ENCODE measurements at places on chromosomes 7 and 10. TPM values are rescaled to one million over a fixed set of nuclear protein-coding genes. Genes with fewer than 3 reads are reported as not detected.

DNA sequence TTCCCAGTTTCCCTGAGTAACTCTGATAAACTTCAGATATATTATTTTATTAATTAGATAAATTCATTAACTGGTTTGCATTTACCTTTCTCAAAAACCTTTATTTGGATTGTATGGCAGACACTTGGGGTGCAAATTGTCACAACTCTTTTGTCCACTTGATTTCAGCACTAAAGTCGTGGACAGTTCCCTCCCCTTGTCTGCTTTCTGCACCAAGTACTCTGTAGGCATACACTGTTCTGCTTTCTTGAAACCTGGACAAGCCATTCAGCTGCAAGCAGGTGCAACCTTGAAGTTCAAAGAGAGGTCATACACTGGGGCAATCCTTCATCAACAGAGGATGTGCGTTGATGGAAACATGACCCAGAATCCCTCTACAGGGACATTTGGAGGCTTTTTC lies 162.9 kb downstream of the ARL5B start:
- no peak for DNase-seq

DNA sequence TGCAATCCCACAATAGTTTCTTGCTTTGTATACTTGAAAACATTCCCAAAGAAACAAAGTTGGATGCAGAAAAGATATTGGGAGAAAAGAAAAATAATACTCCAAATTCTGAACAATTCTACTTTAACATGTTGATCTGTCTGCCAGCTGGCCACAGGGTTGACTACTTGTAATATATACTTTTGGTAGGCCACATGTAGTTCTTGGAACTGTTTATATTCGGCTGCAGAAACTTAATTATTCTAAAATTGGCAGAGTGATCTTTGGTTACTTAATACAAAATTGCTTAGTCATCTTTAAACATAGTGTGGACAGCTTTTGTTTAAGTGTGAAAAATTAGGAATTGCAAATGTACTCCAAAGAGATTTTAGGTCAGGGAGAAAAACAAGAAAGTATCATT lies 76.0 kb downstream of the CALD1 start:
- no peak for DNase-seq

DNA sequence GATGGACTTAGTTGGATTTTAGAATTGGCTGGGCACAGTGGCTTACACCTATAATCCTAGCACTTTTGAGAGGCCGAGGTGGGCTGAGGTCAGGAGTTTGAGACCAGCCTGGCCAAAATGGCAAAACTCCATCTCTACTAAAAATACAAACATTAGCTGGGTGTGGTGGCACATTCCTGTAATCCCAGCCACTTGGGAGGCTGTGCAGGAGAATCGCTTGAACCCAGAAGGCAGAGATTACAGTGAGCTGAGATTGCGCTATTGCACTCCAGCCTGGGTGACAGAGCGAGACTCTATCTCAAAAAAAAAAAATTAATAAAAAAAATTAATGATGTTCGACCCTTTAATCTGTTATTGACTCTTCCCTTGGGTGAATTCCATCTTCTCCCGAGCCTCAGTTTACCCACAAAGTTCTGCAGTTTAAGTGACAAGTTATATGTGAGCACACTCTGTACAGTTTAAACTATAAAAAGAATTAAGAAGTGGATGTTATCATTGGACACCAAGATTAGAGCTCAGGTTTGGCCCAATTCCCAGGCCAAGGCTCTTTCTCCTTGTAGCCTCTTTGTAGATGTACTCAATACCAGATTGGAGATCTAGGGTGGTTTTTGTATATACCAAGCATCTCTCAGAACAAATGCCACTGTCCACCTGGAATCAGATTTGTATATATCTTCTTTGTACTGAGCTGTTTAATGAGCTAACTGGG lies 15.0 kb downstream of the KAT6B start:
- DNase-seq, result no peak

The SNCG gene
- total RNA-seq, result not detected

GRCh38 chr7:49398746-49399145 lies 374.7 kb upstream of the VWC2 start:
- no peak for DNase-seq

- DNase-seq, result no peak
Observed at GRCh38 chr7:87575521-87575920, 25.2 kb downstream of the ABCB1 start.

DNA sequence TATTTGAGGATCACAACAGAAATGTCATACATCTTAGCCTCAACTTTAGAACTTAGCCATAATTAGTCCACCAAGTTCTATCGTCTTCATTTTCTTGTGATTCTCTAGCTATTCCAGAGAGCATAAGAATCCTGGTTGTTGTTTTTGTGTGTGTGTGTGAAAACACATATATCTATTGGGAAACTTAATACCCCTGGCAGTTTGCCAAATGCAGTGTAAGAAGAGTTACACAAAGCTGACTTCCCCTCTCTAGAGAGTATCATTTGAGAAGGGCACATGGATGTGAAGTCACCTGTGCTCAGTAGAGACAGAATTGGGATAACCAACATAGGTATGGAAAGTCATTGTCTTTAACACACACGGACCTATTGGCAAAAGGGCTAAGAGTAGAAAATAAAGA lies 19.3 kb downstream of the FOXI2 start:
- DNase-seq, result no peak

- peak; percentile 57 for DNase-seq
Observed at GRCh38 chr7:38105874-38106483, 72.1 kb upstream of the STARD3NL start.

The PGAM2 gene
- 1.6 TPM for total RNA-seq

GRCh38 chr7:17963281-17963680 lies 23.0 kb upstream of the SNX13 start:
- no peak for DNase-seq

- peak; percentile 51 for DNase-seq
Observed at GRCh38 chr7:130417213-130417612, 23.6 kb downstream of the CEP41 start.

The NRCAM gene
- total RNA-seq, result not detected

DNA sequence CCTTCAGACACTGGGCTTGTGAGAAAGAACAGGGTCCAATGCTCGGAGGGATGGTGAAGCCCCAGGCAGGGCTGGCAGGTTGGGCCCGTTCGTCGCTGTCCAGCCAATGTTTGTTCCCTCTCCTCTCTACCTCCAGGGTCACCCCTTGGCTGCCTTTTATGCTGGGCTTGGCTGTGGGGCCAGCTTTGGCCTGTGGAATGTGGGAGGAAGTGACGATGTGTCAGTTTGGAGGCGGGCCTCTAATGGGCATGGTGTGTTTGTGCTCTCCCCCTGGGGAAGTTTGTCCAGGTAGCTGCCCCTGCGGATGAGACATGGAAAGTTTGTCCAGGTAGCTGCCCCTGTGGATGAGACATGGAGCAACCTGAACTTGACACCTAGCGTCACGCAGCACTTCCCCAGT lies 236.7 kb downstream of the GLRX3 start:
- no peak for DNase-seq

DNA sequence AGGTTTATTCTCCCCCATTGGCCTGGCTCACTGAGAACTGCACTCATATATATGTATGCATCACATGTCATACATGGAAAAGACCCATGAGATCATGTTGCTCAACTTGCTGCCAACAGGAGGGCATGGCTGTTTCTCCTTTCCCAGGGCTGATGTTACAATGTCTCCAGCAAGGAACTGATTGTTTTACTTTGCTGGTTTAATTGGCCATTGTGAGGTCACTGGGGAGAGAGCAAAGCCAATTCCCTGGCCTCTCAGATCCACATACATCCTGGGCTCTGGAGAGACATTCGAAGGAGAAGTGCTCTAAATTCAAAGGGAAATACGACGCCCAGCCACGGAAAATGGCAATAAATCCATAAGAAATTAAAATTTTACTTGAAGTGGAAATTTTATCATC lies 287.8 kb downstream of the WDR11 start:
- DNase-seq, result no peak

All from naive thymus-derived CD4-positive, alpha-beta T cell (primary cell).